ENCODE measurements at places on chromosomes 2 and 18.

- no peak for DNase-seq
These were observed 36.5 kb downstream of the PSMD14 start for GRCh38 chr2:161344692-161345091.

DNA sequence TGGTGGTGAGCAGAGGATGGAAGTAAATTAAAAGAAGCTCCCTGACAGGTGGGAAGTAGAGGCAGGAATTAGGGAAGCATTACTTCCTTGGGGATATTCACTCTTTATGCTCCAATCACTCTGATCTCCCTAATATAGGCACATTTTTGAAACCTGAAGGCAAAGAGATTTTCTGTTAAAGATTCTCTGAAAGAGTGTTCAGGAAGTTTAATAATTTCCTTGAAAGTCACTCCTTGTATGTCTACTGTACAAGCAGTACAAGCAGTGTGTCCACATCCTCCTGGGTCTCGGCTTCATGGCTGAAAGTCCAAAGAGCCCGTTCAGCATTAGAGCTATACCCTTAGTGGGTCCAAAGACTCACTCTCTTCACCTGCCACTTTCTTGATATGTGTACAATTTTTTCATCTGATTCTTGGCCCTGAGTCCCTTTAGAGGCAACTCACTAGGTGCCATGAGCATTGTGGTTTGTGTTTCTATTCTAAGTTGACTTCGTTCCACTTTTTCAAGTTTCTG lies 60.2 kb downstream of the AAK1 start:
- DNase-seq, result no peak

DNA sequence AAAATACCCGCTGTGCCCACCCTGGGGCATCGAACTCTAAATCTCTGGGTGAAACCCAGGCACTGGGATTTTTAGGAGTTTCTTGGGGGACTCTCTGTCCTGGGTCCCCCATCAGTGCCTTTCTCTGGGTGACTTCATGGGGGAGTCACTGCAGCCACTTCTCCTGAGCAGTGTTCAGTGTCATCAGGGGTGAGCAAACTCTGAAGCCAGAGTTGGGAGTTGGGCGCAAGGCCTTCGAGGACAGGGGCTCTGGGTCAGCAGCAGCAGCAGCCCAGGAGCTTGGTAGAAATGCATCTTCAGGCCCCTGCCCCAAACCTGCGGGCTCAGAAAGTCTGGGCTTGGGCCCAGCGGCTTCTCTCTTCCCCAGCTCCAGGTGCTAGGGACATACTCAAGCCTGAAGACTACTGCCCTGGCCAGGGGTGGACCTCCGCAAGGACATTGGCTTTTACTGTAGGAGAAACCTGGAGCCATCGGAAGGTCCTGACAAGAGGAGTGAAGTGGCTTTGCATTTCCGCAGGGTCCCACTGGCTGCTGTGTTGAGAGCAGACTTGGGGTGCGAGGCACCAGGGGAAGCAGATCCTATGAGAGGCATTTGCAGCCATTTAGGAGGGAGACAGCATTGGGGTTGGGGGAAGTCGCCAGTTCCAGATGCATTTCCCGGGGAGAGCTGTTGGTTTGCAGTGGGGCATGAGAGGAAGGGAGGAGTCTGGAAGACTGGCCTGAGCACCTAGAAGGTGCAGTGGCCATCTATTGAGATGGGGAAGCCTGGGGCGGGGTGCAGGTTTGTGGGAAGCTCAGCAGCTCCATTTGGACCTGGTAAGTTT lies 51.5 kb upstream of the FAHD2A start:
- no peak for DNase-seq

GRCh38 chr2:85628658-85629057 lies 12.7 kb downstream of the USP39 start:
- no peak for DNase-seq

DNA sequence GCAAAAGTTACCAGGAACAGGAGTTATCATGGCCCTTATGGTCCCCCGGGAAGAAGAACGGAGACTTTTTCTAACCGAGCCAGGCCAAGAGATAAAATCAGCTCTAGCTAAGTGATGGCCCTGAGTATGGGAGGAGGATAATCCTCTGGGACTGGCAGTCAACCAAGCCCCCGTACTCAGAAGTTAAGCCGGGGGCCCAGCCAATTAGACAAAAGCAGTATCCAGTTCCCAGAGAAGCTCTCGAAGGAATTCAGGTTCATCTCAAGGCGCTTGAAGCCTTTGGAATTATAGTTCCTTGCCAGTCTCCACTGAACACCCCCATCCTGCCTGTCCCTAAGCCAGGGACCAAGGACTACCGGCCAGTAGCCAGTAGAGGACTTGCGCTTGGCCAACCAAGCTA lies 365.3 kb upstream of the TCF4 start:
- no peak for DNase-seq

- no peak for DNase-seq
These were observed 63.4 kb upstream of the L3MBTL4 start for GRCh38 chr18:6478121-6478520.

DNA sequence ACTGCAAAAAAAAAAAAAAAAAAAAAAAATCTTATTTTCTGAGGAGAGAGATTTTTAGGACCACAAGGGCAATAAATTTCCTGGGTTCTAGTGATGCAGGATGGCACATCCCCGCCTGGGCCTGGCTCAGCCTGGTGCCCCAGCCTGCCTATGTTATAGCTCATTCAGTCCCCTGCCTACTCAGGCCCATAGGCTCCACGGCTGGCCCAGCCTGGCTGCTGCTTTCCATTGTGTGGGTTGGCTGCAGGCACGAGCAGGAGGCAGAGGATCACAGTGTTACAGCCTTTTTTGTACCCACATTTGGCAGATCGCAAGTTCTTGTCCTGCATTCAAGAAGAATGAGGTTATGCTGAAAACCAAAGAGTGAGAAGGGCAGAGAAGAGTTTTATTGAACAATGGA lies 2.8 kb upstream of the SULT6B1 start:
- no peak for DNase-seq

DNA sequence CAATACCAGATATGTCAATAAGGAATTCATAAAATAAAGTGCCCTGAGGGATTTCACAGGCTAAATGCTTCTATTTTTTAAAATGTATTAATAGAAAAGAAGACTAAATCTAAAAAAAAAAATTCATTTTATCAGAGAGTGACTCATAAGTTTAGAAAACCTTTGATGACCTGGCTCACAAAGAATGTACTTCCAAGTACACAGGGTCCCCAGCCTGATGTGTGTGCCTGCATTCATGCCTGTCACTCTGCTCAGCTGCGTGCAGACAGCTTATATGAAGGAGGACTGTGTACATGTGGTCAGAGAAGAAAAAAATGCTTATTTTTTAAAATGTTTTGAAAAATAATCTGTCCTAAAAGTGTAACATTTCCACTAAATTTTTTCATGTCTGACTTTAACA lies 3.0 kb upstream of the CPS1 start:
- no peak for DNase-seq

DNA sequence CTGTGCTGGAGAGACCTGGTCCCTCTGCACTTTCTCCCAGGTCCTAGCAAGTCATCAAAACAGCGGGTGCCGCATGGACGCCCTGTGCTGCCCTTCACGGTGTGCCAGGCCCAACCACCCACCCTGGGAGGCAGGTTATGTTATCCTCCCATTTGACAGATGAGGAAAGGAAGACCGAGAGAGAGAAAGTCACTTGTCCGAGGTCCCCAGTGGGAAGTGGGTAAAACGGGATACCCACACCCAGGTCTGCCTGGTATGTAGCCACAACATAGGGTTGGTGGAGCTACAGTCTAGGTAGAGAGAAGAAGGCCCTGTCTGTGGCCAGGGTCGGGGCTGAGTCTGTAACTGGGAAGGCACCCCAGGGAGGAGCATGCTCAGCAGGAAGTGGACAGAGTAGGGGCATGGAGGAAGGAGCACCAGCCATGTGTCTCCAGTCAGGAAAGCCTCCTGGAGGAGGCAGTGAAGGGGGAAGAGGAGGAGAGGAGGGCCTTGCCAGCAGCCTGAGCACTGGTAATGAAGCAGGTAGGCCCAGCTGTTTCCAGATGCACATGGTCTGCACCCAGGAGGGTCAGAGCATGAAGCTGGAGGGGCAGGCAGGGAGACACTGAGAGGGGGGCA lies 98.4 kb downstream of the ZFP36L2 start:
- no peak for DNase-seq

DNA sequence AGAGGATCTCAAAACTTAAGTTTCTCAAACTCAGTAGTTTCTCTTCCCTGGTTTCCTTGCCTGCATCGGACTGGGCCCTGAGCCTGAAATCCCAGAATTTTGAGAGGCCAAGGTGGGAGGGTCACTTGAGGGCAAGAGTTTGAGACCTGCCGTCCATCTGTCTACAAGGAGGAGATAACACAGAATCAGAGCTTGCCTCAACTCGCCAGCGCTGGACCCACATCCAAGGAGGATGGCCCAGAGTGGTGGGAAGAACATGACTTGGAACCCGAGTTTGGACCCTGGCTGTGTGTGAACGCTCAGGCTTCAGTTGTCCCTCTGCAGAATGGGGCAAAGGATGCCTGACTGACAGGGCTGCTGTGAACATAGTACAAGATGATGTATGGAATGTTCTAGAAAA lies 80.1 kb downstream of the MCFD2 start:
- DNase-seq, result no peak

- no peak for DNase-seq
These were observed 41.8 kb downstream of the MAP4K3 start for GRCh38 chr2:39395313-39395712.

GRCh38 chr2:237682151-237682550 lies 54.8 kb downstream of the LRRFIP1 start:
- no peak for DNase-seq

- no peak for DNase-seq
These were observed 15.1 kb downstream of the USP40 start for GRCh38 chr2:233551491-233551890.

- no peak for DNase-seq
These were observed 30.3 kb upstream of the NARS1 start for GRCh38 chr18:57651914-57652313.

DNA sequence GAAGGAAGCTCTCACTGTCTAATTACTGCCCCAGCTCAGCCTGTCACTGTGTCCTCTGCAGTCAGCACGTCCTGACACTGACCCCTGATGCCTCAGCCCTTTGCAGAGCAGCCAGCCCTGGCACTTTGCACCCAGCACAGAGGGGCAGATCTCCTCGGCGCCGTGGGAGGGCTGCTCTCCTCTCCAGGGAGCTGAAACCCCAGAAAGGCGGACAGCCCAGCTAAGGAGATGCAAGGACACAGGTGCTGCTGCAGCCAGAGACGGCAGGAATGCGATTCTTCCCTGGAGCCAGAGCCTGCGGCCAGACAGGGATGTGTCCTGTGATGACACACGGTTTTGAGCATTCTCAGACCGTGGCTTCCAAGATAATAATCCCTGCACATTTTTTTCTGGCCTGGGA lies 34.5 kb upstream of the SIX3 start:
- no peak for DNase-seq

GRCh38 chr2:190713471-190713870 lies 64.6 kb downstream of the NAB1 start:
- DNase-seq, result no peak

DNA sequence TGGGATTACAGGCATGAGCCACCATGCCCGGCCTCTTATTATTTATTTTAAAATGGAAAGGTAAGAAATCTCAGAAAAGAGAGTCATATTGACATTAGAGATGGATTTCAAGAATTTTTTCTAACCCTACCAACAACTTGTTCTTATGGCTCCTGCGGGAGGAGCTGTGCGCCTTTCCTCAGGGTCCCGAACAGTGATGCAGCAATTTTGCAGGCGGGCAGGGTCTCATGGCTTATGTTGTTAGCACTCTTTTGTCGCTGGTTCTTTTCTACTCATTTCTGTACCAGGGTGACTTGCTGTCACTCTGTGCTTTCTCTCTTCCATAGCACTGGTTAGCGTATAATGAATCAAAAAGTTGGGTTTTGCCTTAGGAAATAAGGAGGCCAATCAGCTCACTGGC lies 148.8 kb upstream of the DLGAP1 start:
- no peak for DNase-seq

DNA sequence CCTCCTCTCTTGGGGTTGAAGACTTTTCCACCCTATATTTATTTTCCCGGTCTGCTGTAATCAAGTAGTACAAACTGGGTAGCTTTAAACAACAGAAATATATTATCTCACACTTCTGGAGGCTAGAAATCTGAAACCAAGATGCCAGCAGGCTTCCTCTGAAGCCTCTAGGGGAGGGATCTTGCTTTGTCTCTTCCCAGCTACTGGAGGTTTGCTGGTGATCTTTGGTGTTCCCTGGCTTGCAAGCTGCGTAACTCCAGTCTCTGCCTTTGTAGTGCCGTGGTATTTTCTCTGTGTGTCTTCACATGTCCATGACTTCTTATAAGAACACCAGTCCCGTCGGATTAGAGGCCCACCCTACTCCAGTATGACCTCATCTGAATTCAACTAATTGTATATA lies 44.4 kb downstream of the MYO3B start:
- no peak for DNase-seq

DNA sequence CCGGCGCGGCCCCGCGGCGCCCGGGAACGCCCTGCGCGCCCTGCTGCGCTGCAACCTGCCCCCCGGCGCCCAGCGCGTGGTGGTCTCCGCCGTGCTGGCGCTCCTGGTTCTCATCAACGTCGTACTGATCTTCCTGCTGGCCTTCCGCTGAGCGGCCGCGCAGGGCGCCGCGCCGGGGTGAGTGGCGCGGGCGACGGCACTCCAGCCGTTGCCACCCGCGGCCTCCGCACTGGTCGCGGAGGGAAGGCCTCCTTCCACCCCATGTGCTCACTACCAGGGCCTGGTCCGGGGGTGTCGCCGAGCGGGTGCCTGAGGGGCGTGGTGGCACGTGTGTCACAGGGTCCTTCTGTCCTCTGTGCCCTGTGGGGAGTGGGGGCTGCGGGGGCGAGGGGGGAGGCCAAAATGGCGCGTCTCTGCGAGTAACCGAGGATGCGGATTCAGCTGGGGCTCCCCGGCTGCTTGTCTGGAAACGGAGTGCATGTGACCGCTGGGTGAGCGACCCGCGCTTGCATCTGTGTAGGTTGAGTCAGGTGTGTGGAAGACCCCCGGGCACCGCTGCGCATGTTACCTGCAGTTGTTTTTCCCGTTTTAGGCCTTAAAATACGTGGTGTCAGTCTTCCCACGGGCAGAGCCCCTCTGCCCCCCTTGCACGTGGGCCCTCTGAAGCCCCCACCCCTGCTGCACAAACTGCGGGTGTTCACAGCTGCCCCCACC lies 58.0 kb downstream of the FAM168B start:
- DNase-seq, result no peak

DNA sequence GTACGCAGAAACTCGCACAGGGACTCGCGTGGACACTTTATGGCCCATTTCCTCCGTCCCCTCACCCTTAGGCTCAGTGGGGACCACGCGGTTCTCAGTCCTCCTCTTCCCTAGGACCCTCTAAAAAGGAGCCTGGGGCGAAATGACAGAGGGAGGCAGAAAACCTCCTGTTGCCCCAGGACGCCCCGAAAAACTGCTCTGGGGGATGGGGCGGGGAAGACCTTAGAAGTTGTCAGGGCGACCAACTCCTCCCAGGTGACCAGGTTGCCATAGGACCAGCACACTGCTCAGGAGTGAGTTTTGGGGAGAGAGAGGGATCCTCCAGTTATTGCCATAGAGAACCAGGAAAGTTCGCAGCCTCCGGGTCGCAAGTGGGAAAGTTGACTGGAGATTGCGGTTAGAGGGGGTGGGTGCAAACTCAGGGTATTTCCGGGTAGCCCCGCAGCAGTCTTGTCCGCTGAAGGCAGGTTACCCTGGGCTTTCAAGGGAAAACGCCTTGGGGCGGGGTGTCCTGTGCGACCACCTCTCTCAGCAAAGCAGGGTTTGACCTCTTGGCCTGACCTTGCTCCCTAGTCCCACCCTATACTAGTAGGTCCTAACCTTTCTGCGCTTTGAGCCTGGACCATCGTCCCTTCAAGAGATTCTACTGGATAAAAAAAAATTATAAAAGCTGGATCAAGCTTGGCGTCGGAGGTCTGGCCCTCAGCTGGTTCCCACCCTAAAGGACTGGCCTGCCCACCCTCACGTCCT lies 7.8 kb upstream of the PAX3 start:
- DNase-seq, result no peak

GRCh38 chr2:235850289-235850688 lies 317.9 kb downstream of the GBX2 start:
- DNase-seq, result no peak

Data from mammary epithelial cell (primary cell).